Astrocyte of the spinal cord (primary cell): ENCODE measurements at places on chromosomes 2 and 18.

DNA sequence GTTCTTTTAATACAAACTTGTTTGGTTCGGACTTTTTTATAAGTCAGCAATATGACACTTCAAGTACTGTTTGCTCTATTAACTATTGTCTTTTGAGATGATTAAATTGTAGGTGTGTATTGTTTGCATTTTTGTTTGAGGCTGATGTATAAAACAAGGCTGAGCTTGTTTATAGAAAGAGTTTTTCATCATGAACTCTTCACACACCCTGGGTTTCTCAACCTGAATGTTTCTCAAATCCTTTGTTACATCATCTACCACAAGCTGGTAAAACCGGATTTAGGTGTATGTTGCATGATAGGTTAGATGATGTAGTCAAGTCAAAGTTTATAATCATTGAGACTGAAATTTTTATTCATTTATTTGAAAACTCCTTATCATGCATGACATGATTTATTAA lies 335.2 kb upstream of the LRATD1 start:
- DNase-seq: no peak

- no peak for DNase-seq
Observed at GRCh38 chr18:51195086-51195450, 2.4 kb downstream of the MEX3C start.

DNA sequence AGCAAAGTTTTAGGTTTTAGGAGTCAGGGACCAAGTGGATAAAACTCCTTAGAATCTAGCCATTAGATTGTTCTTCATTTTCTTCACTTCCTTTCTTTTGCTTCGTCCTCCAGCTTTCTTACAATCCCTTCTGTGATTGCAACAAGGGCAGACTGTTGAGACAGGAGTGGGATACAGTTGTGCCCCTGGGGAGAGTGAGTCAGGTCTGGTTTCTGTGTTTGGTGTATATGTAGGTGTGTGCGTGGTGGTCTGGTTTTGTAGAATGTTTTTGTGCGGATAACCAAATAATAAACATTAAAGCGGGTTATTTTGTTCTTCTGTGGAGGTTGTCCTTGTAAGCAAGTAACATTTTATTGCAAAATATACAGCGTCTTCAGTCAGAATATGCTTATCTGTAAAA lies 7.3 kb downstream of the INSIG2 start:
- DNase-seq: no peak

DNA sequence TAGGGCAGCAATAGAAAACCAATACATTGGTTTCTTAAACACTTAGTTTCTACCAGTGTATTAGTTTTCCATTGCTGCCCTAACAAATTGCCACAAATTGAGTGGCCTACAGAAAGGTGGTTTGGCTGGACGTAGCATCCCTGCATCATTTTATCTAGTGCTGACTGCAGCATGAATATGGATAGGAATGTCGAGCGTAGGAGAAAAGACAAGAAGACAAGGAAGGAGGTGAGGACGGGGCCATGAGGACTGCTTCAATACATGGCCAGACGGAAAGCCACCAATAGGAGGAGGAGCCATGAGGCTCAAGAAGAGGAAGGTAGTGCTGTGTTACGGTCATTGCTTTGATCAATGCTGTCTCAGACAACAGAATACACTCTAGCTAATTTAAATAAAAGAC lies 154.5 kb upstream of the NDUFV2 start:
- DNase-seq: no peak

GRCh38 chr2:141906678-141907077 lies 224.1 kb downstream of the LRP1B start:
- no peak for DNase-seq

GRCh38 chr2:217231212-217231611 lies 371.3 kb upstream of the TNP1 start:
- no peak for DNase-seq

- DNase-seq: no peak
Observed at GRCh38 chr2:148593421-148593820, 51.1 kb upstream of the EPC2 start.
